ENCODE measurements at places on chromosomes 1 and 21.
A peak's percentile ranks its signal among the peaks of the same experiment; 100 is the strongest.

GRCh38 chr1:67285780-67286488 is 21.7 kb upstream of the IL12RB2 start:
- peak; percentile 72 for DNase-seq

DNA sequence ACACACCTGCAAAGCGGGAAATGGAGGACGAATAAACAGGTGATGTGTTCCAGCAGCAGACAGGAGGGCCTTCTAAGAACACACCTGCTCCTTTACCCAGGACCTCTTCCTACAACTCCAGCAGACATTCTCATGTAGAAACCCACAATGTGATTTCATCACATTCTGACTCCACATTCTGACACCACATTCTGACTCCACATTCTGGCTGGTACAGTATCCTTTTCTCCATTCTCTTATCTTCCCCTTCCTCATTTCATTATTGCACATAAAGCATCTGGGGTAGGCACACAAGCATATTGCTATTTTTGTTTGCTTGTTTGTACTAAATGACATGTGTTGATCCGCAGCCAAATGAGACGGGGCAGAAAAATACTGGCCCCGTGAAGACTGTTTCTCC is 3.6 kb upstream of the ZNF124 start:
- DNase-seq = no peak

DNA sequence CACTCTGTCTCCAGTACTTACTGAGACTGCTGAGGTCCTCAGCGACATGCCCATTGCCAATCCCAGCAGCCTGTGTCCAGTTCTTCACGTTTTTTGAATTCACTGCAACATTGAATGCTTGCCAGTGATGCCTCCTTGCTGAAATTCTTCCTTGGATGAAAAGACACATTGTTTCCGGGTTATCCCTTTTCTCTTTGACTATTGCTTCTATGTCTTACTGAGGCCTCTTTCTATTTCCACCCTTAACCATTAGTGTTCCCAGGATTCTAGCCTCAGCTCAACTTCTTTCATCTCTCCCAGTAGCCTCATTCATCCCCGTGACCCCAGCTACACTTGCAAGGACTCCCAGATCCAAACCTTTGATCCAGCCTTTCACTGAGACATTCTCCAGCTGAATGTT is 46.5 kb upstream of the KIF26B start:
- DNase-seq = no peak

- no peak for DNase-seq
Observed at GRCh38 chr21:29052224-29052623, 21.2 kb downstream of the CCT8 start.

DNA sequence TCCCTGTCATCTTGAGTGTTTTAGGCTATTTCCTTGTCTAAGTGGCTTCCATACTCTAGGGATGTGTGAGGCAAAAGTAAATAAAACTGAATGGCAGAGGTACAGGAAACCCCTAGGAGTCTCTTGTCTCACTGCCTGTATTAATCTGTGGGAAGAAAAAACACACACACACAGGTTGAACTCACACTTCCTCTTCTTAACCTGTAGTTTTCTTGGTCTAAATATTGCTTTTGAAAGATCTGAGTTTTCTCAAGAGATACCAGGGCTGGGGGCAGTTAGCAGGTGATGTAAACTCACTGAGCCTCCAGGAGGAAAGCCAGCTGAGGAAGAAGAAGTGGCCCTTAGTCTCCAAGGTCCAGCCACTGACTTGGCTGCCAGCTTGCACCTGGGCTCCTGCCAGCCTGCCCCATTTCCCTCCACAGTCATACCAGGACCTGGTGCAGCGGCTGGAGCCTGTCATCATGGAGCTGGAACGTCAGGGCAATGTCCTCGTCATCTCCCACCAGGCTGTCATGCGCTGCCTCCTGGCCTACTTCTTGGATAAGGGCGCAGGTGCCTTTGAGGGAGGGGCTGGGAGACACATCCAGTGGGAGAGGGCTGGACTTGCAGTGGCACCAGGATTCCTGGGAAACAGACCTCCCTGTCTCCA is 16.9 kb downstream of the PFKFB2 start:
- DNase-seq = no peak

DNA sequence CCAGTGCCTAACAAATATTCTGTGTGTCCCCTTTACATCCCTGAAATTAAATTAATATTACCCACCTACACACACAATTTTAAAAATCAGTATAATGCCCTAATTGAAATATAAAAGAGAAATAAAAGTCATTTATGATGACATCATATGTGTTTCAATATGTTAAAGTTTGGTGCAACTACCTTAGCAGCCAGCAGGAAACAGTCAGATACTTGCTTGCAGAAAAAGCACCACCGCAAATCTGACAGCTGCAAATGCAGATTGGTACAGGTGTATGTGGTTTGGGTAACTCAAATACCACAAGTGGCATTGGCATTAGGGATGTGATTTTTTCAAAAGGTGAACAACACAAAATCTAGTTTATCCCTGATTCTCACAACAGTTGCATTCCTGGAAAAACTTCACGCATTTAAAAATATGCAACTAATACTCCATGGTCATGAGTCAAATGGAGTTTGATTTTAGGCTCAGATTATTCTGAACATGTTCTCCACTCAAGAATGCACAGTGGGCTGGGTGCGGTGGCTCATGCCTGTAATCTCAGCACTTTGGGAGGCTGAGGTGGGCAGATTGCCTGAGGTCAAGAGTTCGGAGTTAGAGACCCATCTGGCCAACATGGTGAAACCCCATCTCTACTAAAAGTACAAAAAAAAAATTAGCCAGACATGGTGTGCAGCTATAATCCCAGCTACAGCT is 106.3 kb downstream of the EDEM3 start:
- DNase-seq = no peak

GRCh38 chr1:102593276-102593675 is 515.0 kb downstream of the COL11A1 start:
- DNase-seq = peak; percentile 25

DNA sequence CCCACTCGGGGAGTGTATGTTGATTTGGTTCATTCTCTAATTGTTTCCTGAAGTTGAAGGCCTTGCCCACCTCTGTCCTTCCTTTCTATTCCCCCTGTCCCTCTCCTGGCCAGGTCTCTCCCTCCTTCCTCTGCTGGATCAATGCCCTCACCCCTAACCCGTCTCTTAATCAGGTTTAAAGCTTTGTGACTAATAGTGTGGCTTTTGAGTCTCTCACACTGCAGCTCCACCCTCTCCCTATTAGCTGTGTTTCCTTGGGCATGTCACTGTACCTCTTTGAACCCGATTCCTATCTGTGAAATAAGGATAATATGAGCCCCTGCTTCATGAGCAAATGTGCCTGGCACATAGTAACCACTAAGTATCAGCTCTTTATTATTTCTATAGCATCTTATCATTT is 20.5 kb downstream of the AHDC1 start:
- DNase-seq = no peak

DNA sequence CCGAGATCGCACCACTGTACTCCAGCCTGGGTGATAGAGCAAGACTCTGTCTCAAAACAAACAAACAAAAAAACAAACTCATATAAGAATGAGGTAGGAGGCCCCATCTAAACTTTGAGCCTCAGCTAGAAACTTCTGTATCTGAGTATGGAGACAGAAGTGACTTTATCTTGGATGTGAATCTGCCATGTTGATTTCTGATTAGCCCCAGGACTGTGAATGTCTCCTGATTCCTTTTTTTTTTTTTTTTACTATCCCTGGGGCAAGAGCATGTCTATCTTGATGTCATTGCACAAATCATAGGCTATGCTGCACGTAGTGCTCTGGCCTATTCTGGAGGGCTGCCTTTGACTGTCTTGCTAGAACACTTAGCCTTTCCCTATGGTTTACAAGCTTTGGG is 211.0 kb downstream of the PTPRU start:
- DNase-seq = no peak

- no peak for DNase-seq
Observed at GRCh38 chr1:154406572-154406879, 1.4 kb downstream of the IL6R start.

DNA sequence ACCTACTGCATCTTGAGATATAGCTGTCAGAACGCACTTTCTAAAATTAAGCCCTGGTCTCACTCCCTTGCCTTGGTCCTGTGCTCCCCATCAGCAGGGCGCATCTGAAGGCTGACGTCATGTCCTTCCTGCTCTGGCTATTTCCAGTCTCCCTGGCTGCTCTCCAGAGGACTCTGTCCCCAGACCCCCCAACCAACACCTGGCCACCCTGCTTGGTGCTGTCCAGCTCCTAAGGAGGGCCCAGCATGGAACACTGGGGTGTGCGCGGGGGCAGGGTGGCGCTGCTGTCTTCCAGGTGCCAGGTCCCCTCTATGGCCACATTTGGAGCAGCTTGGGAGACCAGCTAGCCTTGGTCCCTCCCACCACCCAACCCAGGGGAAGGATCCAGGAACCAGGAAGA is 8.3 kb downstream of the TNNT2 start:
- DNase-seq = no peak

- peak; percentile 58 for DNase-seq
Observed at GRCh38 chr1:180540697-180541594, 17.8 kb upstream of the OVAAL start.

DNA sequence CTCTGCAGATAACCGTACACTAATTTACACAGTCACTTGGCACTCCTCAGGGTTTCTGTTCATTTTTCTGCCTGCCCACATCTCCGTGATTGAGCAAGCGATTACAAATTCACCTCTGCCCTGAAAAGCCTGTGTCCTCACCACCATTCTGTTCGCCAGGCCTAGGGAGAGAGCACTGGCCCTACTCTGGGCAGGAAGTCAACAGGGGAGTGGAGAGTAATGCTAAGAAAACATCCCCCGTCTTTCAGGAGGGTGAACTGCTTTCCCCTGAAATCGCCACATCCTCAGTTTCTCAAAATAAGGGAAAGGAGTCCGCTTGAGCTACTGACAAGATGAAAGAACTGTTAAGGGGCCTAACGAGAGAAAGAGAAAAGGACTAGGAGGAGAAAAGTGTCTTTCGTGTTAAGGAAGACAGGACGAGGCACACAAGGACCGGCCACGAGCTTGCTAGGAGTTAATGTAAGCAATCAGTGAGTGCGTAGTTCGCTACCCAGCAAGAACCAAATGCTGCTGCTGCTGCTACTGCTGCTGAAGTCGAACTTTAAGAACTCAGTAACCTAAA is 632 bp downstream of the PEX19 start:
- DNase-seq = peak; percentile 70

DNA sequence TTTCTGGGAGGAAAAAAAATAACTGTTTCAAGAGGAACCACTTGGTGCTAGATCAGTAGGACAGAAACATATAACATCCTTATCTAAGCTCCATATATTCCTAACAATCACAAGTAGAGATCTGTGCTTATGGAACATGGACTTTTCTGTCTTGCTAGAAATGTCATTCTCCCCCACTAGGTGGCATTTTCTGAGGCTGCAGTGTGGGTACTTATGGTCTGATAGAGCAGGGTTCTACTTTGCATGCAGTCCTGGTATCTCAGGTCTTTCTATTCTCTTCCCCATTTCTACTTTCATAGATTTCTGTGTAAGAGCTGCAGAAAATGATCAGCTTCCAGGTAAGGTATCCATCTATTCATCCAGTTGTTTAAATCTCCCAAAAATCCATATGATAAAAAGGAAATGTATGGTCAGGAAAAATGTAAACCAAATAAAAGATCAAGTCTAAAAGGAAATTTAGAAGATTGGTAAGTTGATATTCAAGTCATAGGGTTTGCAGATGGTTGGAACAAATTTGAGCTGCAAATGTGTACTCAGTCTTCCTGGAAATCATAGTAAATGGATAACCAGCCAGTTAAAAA is 1.5 kb downstream of the ZNF684 start:
- peak; percentile 59 for DNase-seq

GRCh38 chr1:96721053-96721415 is 550 bp upstream of the PTBP2 start:
- no peak for DNase-seq

DNA sequence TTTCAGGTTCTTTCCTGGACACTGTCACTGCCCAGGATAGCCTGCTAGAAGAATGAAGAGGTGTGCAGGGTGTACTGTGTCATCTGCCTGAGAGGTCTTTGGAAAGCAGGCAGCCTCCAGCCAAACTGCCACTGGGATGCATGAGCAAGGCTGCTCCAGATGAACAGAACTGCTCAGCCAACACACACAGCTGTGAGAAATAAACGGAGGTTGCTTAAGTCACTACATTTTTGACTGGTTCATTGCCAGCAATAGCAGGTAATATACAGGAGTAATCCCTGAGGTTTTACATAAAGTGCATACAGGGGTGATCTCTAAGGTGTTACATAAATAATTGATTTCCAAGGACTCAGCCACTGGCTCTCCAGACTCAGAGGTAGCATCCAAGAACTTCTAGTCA is 516.9 kb downstream of the BRINP3 start:
- DNase-seq = no peak

- no peak for DNase-seq
Observed at GRCh38 chr1:220203816-220204215, 68.4 kb downstream of the RAB3GAP2 start.

DNA sequence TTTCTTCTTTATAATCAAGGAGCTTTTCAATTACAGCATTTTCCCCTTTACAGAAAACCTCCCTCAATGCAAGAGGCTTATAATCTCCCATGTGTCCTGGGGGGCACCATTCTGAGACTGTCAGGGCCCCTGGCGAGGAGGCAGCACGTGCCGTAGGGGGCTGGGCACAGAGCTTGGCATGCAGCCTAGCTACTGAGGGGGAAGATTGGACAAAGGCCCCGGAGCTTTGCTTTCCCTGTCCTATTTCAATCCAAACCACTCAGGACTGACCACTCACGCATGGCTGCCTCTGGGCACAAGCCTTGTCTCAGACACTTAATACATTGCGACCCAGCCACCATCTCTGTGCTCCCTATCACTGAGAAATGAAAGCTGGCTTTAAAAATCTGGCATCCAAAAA is 2.8 kb upstream of the RAP1GAP start:
- DNase-seq = peak; percentile 44

DNA sequence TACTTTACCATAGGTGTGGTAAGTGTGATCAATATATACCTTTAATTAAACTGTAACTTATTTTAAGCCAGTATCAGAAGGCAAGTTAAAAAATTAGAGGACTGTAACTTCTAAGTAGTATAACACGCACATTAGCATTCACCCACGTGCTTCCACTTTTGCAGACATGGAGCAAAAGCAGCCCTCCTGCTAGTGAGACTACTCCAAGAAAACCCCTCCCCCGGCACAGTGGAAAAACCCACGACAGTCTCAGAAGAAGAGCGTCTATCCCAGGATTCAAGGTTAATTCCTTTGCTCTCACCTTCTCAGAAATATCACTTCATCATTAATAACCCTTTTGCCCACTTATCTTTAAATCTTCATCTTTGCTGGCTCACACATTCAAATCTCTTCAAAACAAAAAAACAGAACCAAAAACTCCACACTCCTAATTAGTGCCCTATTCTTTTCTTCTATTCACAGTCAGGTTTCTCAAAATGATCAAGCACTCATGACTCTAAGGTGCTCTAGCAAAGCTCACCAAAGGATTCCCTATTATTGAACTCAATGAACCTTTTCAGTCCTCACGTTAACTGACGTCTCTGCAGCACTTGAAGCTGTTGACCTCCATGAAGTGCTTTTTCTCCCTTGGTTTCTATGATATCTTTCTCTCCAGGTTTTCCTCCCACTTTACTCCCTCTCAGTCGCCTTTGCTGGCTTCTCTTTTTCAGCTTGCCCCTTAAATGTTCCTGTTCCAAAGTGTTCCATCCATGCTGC is 213.5 kb downstream of the SMYD3 start:
- no peak for DNase-seq

GRCh38 chr21:23579573-23579972 is 2027.7 kb downstream of the MRPL39 start:
- no peak for DNase-seq

- no peak for DNase-seq
Observed at GRCh38 chr1:44903011-44903680, 60.1 kb upstream of the PTCH2 start.

Measured in astrocyte of the hippocampus (primary cell).